ENCODE measurements at places on chromosomes 16 and 17.

GRCh38 chr17:50209472-50210239 lies 8.2 kb upstream of the COL1A1 start:
- peak; percentile 94 for DNase-seq

- DNase-seq: peak; percentile 41
Measured at GRCh38 chr17:83174362-83175118, 95.1 kb downstream of the METRNL start.

DNA sequence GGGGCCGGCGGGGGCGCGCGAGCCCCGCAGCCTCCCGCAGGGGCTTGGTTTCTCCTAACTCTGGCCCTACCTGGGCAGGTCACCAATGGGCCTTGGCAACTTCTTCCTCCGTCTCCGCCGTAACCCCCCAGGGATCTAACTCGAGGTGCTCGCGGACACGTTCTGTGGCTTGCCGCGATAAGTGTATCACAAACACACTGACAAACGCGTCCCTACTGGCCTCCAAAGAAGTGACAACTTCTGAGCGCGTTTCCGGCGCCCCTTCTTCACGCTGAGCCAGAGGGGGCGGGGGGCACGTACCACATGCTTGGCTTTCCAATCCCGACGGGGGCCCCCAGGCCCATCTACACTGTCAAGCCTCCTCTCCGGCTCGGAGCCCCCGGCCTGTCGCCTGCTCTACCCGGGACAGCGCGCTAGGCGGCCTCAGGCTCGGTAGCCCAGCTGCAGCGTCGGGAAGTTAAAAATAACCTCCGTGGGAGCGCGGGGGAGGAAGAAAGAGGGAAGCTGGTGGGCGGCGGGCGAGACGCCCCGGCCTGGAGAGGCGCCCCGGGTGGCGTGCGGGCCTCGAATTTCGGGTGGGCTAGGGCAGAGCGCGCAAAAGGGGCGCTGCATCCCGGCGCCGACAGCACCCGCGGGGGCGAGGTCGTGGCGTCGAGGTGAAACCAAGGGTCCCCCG lies 725 bp upstream of the SPHK1 start:
- DNase-seq: peak; percentile 60

GRCh38 chr16:15398618-15399316 lies 3.2 kb downstream of the MPV17L start:
- DNase-seq: no peak

Data from AG20443 (cell line).